ENCODE measurements at places on chromosomes 5 and 9. TPM values are rescaled to one million over a fixed set of nuclear protein-coding genes. Genes with fewer than 3 reads are reported as not detected.

Gene CCL19
- not detected for total RNA-seq

Gene STKLD1
- total RNA-seq, result 3.4 TPM

Gene SLC46A2
- total RNA-seq, result not detected

Gene ENTPD8
- total RNA-seq, result not detected

Gene IFNB1
- total RNA-seq, result not detected

Gene SETX
- 65.3 TPM for total RNA-seq

Gene RUFY1
- 41.9 TPM for total RNA-seq

Gene GARIN3
- not detected for total RNA-seq

- H3K36me3 ChIP-seq, result no peaks in the 10 kb centered on the region
- no peak overlapping the region for H3K4me3 ChIP-seq
- H3K4me1 ChIP-seq, result peaks cover 22% of the 10 kb centered on the region
- no peaks in the 10 kb centered on the region for H3K27me3 ChIP-seq
These were observed 133.3 kb downstream of the CDK5RAP2 start for GRCh38 chr9:120446671-120447070.

GRCh38 chr5:37121465-37121864 lies 127.7 kb downstream of the CPLANE1 start:
- no peak for DNase-seq
- no peaks in the 10 kb centered on the region for H3K27me3 ChIP-seq
- no peak overlapping the region for H3K27ac ChIP-seq
- 0 out of 2 replicates have a peak, but pooled peaks cover 6% of the 10 kb centered on the region for H3K4me1 ChIP-seq

DNA sequence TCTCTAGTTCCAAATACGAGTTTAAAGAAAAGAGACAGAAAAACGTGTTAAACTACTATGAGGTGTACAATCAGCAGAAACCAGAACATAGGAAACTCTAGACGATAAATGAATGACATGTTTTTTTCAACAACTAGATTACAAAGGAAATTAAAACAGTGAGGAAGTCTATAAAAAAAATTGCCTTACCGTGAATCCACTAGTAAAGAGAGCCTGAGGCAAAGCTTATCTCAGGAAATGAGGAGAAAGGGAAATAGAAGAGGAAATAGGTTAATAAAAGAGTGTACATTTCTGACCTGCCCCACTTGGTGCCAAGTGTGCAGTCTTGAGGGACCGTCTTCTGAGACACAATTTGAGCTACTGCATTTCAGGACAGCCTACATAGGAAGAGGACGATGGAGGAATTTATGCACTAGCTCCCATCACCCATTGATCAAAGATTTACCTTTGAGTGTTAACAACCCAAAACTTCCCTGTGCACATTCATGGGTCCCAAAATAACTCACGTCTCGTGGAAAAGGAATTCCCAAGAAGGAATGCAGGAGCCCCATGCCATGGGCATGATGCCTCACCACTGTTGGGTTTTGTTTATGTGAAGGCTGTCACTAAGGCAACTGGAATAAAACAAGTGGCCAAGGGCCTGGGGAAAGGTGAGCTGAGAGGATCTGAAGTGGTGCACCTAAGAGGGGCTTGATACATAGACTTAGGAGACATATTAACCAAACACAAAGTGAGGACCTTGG lies 53.6 kb upstream of the SLC1A3 start:
- no peaks in the 10 kb centered on the region for H3K4me1 ChIP-seq
- peak; percentile 24 for DNase-seq
- no peak overlapping the region for H3K27ac ChIP-seq
- no peaks in the 10 kb centered on the region for H3K27me3 ChIP-seq

GRCh38 chr9:111974092-111974681 lies 77.6 kb downstream of the UGCG start:
- no peaks in the 10 kb centered on the region for H3K36me3 ChIP-seq
- H3K4me3 ChIP-seq, result no peak overlapping the region
- peak; percentile 86 for DNase-seq
- 0 out of 2 replicates have a peak overlapping the region, but pooled peaks have one; percentile 20 for H3K27ac ChIP-seq
- H3K4me1 ChIP-seq, result peaks cover 12% of the 10 kb centered on the region

DNA sequence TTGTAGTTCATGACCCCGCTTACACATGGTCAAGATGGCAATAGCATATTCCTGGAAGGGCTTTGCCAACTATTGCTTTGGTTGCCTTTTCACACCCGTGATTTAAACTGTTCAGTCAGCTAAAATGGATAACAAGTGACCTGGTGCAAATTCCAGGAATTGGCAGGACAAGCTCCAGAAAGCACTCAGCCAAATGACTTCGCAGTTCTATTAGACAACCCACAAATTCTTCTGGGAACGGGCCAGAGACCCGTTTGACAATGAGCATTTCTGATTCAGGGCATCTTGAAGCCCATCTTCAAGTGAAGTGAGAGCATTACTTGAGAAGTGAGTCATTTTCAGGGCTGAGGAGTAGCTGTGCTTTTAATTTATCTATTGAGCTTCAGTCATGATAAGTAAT lies 165.0 kb downstream of the DROSHA start:
- 0 out of 2 replicates have a peak overlapping the region, but pooled peaks have one; percentile 3 for H3K4me3 ChIP-seq
- H3K27me3 ChIP-seq, result no peaks in the 10 kb centered on the region
- peak; percentile 70 for DNase-seq
- no peaks in the 10 kb centered on the region for H3K36me3 ChIP-seq

- peaks cover 10% of the 10 kb centered on the region for H3K36me3 ChIP-seq
- peak; percentile 20 for DNase-seq
- peaks cover 20% of the 10 kb centered on the region for H3K4me1 ChIP-seq
- H3K27me3 ChIP-seq, result no peaks in the 10 kb centered on the region
These were observed 59.9 kb downstream of the ABLIM3 start for GRCh38 chr5:149201121-149201637.

DNA sequence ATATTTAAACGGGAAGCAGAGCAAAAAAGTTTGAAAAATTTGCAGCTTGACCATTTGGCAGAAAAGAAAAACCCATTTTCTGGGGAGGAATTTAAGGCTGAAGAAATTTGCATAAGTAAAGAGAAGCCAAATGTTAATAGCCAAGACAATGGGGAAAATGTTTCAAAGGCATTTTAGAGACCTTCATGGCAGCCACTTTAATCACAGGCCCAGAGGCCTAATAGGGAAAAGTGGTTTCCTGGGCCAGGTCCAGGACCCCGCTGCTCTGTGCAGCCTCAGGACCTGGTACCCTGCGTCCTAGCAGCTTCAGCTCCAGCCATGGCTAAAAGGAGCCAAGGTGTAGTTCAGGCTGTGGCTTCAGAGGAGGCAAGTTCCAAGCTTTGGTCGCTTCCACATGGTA lies 507.3 kb downstream of the SLCO4C1 start:
- no peak for DNase-seq
- H3K27me3 ChIP-seq, result no peaks in the 10 kb centered on the region

GRCh38 chr5:60489377-60489776 lies 210.6 kb downstream of the DEPDC1B start:
- H3K4me1 ChIP-seq, result no peaks in the 10 kb centered on the region
- DNase-seq, result no peak
- H3K4me3 ChIP-seq, result no peak overlapping the region

GRCh38 chr5:10352430-10353240 lies 860 bp upstream of the MARCHF6 start:
- H3K4me1 ChIP-seq, result peaks cover 26% of the 10 kb centered on the region
- H3K27me3 ChIP-seq, result no peaks in the 10 kb centered on the region
- H3K36me3 ChIP-seq, result no peaks in the 10 kb centered on the region
- peak; percentile 69 for DNase-seq
- H3K4me3 ChIP-seq, result peak overlapping the region; percentile 96

DNA sequence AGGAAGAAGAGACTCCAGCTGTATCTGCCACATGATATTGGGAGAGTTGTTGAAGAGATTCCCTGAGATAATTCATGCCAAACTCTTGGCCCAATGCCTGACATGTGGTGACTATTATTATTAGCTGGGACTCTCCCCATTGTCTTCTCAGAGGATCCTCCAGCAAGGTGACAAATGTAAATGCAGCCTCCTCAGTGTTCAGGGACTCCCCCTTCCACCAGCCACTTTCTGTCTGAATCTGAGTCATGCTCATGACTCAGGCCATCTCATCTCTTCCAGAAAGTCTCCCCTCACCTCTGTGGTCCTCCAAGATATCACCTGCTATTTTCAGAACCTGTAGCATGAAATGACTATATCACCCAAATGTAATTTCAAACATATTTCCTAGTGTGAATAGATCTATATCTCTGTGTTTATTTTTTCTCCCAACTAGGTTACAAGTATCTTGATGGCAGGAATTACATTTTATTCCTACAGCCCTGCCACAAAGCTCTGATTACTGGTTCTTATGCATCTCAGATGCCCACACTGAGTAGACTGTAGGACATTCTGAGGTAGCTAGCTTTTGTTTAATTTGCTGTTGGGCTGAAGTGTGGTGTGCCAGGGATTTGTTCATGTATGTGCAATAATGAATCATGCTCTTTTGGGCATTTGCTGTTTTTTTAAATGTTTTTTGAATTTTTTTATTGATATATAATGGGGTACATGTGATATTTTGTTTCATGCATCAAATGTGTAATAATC lies 126.6 kb upstream of the IL12B start:
- H3K4me3 ChIP-seq, result no peak overlapping the region
- DNase-seq, result peak; percentile 69
- H3K27ac ChIP-seq, result no peak overlapping the region
- peaks cover 10% of the 10 kb centered on the region for H3K4me1 ChIP-seq
- no peaks in the 10 kb centered on the region for H3K27me3 ChIP-seq

GRCh38 chr5:133129950-133130349 lies 78.1 kb downstream of the HSPA4 start:
- DNase-seq, result no peak
- H3K4me3 ChIP-seq, result no peak overlapping the region
- H3K36me3 ChIP-seq, result no peaks in the 10 kb centered on the region
- peaks cover 15% of the 10 kb centered on the region for H3K27me3 ChIP-seq
- H3K4me1 ChIP-seq, result no peaks in the 10 kb centered on the region

DNA sequence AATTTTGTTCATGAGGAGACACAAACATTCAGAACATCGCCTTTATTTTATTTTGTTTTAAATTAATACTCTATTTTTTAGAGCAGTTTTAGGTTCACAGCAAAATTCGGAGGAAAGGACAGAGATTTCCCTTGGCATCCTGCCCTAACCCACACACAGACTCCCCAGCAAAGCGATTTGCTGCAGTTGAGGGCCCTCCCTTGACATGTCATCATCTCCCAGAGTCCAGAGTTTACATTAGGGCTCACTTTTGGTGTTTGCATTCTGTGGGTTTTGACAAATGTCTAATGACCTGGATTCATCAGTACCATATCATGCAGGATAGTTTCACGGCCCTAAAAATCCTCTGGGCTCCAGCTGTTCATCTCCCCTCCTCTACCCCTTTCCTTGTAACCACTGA lies 33.6 kb upstream of the COL5A1 start:
- H3K27me3 ChIP-seq, result no peaks in the 10 kb centered on the region
- peaks cover 4% of the 10 kb centered on the region for H3K36me3 ChIP-seq
- peaks cover 2% of the 10 kb centered on the region for H3K4me1 ChIP-seq
- H3K27ac ChIP-seq, result no peak overlapping the region
- H3K4me3 ChIP-seq, result no peak overlapping the region

DNA sequence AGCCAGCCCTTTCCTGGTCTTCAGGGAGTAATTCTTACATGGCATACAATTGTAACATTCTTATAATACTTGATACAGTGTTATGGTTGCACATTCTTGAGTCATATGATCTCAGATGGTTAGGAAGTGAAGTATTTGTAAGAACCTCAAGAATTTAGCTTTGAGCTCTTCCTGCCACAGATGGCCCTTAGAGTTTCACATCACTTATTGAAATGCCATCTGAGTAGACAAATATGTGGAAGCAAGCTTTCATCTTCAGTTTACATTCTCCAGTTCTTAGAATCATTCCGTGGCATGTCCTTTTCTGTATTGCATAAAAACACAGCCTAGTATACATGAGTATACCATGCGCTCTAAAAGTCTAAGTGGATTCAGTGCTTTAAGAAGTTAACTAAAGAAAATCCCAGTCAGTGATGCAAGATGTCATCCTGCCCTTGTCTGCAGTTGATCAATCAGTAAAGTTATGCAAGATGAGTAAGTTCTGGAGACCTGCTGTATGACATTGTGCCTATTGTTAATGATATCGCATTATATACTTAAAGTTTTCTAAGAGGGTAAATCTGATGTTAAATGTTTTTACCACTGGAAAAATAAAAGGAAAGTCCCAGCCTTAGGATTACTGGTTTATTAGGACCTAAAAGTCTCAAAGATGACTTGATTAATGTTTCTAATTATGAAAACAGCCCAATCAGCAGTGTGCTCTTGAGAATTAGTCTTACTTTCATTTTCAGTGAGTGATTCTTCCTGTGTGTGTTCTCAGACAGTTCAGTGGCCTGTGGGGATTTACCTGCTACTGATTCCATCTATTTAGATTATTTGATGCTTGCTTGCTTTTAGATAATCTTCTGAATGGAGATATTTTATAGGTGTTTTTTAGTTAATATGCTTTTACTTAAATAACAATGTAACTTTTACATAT lies 29.4 kb downstream of the RHOBTB3 start:
- DNase-seq, result peak; percentile 93
- no peaks in the 10 kb centered on the region for H3K27me3 ChIP-seq
- peaks cover 45% of the 10 kb centered on the region for H3K36me3 ChIP-seq
- H3K4me3 ChIP-seq, result peak overlapping the region; percentile 70
- H3K27ac ChIP-seq, result peak overlapping the region; percentile 73

GRCh38 chr5:67652201-67652600 lies 455.6 kb upstream of the CD180 start:
- no peak for DNase-seq
- H3K27ac ChIP-seq, result no peak overlapping the region
- peaks cover 14% of the 10 kb centered on the region for H3K4me1 ChIP-seq
- no peaks in the 10 kb centered on the region for H3K27me3 ChIP-seq
- H3K4me3 ChIP-seq, result no peak overlapping the region

GRCh38 chr9:93874242-93874641 lies 80.9 kb downstream of the BARX1 start:
- no peak overlapping the region for H3K4me3 ChIP-seq
- no peak overlapping the region for H3K27ac ChIP-seq
- H3K27me3 ChIP-seq, result no peaks in the 10 kb centered on the region
- DNase-seq, result no peak
- H3K4me1 ChIP-seq, result no peaks in the 10 kb centered on the region
- H3K36me3 ChIP-seq, result no peaks in the 10 kb centered on the region

DNA sequence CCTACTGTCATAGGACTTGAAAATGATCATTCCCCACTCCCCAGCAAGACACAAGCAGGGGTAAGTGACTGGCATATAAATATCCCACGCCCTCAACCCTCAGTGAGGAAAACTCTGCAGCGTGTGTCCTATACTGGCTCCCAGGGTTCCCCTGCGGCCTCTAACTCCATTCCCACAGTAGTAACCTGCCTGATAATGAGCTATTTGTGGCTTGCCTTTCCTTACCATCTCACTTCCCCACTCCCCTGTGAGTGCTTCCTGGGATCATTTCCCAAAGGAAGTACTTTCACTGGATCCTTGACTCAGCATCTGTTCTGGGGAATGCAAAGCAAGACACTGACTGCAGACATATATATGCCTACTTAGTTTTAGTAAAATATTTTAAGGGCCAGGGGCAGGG lies 14.3 kb downstream of the CDC14B start:
- no peak overlapping the region for H3K27ac ChIP-seq
- no peak for DNase-seq
- H3K27me3 ChIP-seq, result no peaks in the 10 kb centered on the region
- H3K36me3 ChIP-seq, result no peaks in the 10 kb centered on the region
- H3K4me1 ChIP-seq, result peaks cover 19% of the 10 kb centered on the region

GRCh38 chr5:139049780-139050179 lies 148.4 kb downstream of the SIL1 start:
- no peak overlapping the region for H3K27ac ChIP-seq
- H3K27me3 ChIP-seq, result no peaks in the 10 kb centered on the region
- H3K36me3 ChIP-seq, result no peaks in the 10 kb centered on the region
- no peaks in the 10 kb centered on the region for H3K4me1 ChIP-seq

- peak; percentile 66 for DNase-seq
- no peaks in the 10 kb centered on the region for H3K36me3 ChIP-seq
- H3K27ac ChIP-seq, result no peak overlapping the region
These were observed 285.4 kb downstream of the TMEM232 start for GRCh38 chr5:110441035-110441434.

GRCh38 chr5:150931368-150931965 lies 26.7 kb upstream of the ZNF300 start:
- no peaks in the 10 kb centered on the region for H3K27me3 ChIP-seq
- DNase-seq, result no peak
- H3K4me3 ChIP-seq, result no peak overlapping the region
- H3K36me3 ChIP-seq, result peaks cover 12% of the 10 kb centered on the region

All from GM23248 (cell line).